PC-9 (cell line): ENCODE measurements at places on chromosomes 12 and 14.

DNA sequence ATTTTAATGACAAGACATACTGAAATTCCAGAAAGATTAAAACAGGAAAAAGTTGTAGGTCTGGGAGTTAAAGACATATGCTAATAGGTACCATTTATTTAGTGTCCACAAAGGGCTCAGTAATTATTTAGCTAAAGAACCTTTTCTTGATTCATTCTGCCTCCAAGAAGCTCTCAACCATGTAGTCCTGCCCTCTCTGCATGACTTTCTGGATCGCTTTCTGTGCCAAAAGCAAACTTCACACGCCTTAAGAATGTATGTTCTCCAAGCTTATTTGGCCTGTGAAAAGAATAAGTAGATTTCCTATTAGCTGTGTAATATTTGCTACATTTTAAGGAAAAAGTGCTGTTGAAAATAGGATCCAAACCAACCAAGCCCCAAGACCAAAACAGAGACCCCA lies 291.7 kb downstream of the C12orf75 start:
- no peak for DNase-seq
- no peak overlapping the region for H3K4me3 ChIP-seq
- no peaks in the 10 kb centered on the region for H3K27me3 ChIP-seq
- no peaks in the 10 kb centered on the region for H3K4me1 ChIP-seq

- H3K27me3 ChIP-seq = no peaks in the 10 kb centered on the region; the same call in 1 of the 2 replicates
- no peaks in the 10 kb centered on the region for H3K36me3 ChIP-seq
- no peaks in the 10 kb centered on the region for H3K4me1 ChIP-seq
- H3K27ac ChIP-seq = no peak overlapping the region
- peak; percentile 50 for DNase-seq
Measured at GRCh38 chr14:100645196-100645981, 58.2 kb upstream of the BEGAIN start.

DNA sequence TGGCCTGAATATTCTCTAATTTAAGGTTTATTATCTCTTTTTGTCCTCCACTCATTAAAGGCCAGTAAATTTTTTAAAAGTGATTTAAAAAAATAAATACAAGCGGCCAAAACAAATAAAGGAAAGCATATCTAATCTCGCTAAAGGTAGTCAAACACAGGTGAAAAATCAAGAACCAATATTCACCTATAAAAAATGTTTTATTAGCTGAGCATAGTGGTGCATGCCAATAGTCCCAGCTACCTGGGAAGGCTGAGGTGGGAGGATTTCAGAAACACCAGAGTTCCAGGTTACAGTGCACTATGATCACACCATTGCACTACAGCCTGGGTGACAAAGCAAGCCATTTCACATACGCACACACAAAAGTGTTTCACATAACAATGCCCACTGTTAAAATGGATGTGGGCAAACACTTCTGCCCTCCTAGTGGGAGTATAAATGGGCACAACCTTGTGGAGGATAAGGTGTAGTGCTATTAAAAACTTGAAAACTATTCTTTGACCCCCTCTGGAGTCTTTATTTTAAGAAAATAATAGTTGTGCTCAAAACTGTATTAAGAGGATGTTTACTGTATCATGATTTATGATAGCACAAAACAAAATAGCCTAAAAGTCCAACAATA lies 32.7 kb upstream of the NAP1L1 start:
- no peaks in the 10 kb centered on the region for H3K4me1 ChIP-seq
- no peaks in the 10 kb centered on the region for H3K27me3 ChIP-seq
- no peak overlapping the region for H3K4me3 ChIP-seq
- no peak overlapping the region for H3K27ac ChIP-seq
- DNase-seq = no peak

DNA sequence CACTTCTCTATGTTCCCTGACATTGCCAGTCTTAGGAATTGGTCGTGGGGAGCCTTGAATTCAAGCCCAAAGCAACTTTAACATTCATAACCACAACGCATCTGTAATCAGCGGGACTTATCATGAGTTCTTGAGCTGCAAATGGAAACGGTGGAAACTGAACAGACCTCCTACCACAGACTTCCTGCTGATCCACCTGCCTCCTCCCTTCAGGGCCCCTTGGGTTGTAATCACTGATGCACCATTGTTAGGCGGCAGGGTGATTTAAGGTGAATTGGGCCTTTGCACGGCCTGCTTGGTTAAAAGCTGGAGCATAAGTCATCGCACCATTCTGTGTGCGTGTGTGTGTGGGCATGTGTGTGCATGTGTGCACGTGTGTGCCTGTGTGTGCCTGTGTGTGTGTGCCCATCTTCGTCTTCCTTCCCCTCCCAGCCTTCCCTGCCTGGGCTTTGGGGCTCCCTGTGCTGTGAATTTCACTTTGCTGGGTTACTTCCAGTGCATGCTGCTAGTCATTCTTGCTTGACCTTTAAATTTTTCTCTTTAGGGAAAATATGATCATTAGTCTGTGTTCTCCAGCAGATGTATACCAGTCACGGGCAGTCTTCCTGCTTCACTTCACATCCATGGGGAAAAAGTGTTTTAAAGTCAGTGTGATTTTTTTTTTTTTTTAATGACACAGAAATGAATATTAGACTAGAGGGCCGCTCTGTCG lies 29.1 kb downstream of the CHST11 start:
- no peak for DNase-seq
- peaks cover 18% of the 10 kb centered on the region; the same call in 1 of the 2 replicates for H3K36me3 ChIP-seq
- H3K4me3 ChIP-seq = no peak overlapping the region
- no peaks in the 10 kb centered on the region for H3K27me3 ChIP-seq
- H3K4me1 ChIP-seq = peaks cover 8% of the 10 kb centered on the region

- no peak within 1 kb of the TSS for H3K27ac ChIP-seq
- H3K27me3 ChIP-seq = no peaks in the 10 kb centered on the region
- H3K4me3 ChIP-seq = no peak within 1 kb of the TSS
- no peak for DNase-seq
- no peaks in the 10 kb centered on the region for H3K36me3 ChIP-seq
Measured at GRCh38 chr14:22883173-22883976, at the start of gene REM2. REM2 (plus strand) TSS chr14:22883222; CDS start chr14:22883288, 66 bp downstream.

- H3K27me3 ChIP-seq = no peaks in the 10 kb centered on the region
- H3K36me3 ChIP-seq = no peaks in the 10 kb centered on the region
- no peak overlapping the region for H3K4me3 ChIP-seq
Measured at GRCh38 chr12:98401427-98401826, 114.0 kb upstream of the TMPO start.

GRCh38 chr12:85626001-85626783 lies 210.0 kb downstream of the RASSF9 start:
- peak; percentile 51 for DNase-seq

DNA sequence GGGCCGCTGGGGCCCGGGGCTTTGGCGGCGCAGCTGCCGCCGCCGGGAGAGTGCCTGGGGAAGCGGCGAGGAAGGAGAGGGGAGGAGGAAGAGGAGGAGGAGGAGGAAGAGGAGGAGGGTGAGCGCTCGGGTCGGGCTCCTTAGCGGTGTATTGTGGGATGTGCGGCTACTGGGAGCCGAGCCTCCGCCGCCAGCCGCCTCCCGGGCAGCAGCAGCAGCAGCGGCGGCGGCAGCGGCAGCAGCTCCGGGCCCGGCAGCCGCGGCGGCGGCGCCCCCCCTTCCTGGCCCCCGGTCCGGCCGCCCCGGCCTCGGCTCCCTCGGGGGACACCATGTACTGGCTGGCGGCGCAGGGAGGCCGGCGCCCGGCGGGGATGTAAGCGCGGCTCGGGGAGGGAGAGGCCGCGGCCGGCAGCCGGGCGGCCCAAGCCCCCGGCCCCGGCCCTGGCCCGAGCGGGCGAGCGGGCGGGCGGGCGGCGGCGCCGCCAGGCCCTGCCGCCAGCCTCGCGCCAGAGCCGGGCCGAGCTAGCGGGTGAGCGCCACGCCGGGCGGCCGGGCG lies at the start of gene SETD1B:
SETD1B (plus strand) TSS at position 149 of the 556 bp plus-strand sequence. CDS start 729 bp downstream, outside the sequence.
- no peaks in the 10 kb centered on the region for H3K36me3 ChIP-seq
- no peak for DNase-seq
- H3K4me1 ChIP-seq = peaks cover 22% of the 10 kb centered on the region
- peak within 1 kb of the TSS; percentile 100 for H3K27ac ChIP-seq
- H3K27me3 ChIP-seq = no peaks in the 10 kb centered on the region
